ENCODE measurements at places on chromosomes 1 and 21.

DNA sequence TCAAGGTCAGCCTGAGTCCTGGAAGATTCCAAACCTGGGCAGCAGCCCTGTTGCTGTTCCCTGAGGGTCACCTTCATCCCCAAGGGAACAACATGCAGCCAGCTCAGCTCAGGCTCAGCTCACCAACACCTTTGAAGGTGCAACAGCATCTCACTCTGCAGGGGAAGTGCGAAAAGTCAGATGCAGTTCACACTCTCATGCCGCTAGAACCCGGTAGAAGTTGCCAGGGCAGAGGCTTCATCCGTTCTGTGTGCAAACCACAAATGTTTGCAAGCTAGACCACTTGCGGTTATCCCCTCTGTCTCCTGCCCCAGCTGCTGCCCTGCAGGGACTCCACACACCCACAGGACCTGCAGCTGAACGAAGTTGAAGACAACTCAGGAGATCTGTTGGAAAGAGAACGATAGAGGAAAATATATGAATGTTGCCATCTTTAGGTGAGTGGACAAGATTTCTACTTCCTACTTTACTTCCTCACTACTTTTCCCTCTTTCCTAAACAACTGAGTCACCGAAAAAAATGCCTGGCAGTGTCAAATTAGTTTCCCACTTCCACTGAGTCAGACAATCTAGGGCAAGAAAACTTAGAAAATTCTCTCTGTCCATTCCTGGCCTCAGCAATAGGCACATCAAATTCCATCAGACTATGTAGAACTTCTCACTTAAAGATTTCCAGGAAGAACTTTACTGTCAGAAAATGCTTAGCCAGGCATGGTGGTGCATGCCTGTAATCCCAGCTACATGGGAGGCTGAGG lies 1.8 kb upstream of the FCRL6 start:
- DNase-seq: peak; percentile 3

DNA sequence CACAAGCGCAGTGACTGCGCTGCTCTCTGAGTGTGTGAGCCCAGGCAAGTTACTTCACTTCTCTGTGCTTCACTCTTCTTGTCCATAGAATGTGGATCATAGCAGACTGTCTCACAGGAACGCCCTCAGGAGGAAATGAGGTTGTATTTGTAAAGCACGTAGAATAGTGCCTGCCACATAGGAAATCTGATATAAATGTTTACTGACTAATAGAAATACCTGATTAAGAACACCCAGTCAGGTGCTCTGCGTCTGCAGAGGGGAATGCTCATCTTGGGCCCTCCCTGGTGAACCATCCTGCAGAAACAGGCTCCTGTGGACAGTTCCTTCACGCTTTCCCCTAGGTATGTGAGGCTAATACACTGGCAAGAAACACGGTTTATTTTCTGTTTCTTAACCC lies 100.3 kb downstream of the BEND5 start:
- DNase-seq: no peak

- no peak for DNase-seq
Observed at GRCh38 chr1:109977225-109977624, 7.3 kb upstream of the AHCYL1 start.

DNA sequence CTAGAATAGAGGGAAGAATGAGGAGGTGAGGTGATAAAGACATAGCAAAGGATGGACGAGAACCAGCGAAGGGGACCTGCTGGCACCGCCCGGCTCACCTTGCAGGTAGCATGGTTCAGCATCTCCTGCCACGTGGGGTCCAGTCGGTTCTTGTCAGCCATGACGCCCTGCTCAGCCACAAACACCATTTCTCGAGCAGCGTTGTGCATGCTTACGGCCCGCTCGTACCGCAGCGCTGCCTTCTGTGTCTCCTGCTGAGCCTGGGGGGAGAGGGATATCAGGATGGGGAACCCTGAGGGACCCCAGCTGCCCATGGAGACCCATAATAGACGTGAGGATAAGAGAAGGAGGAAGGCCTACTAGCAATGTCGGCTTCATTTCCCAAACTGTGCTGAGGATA lies 11.4 kb downstream of the SH3BP5L start:
- no peak for DNase-seq

DNA sequence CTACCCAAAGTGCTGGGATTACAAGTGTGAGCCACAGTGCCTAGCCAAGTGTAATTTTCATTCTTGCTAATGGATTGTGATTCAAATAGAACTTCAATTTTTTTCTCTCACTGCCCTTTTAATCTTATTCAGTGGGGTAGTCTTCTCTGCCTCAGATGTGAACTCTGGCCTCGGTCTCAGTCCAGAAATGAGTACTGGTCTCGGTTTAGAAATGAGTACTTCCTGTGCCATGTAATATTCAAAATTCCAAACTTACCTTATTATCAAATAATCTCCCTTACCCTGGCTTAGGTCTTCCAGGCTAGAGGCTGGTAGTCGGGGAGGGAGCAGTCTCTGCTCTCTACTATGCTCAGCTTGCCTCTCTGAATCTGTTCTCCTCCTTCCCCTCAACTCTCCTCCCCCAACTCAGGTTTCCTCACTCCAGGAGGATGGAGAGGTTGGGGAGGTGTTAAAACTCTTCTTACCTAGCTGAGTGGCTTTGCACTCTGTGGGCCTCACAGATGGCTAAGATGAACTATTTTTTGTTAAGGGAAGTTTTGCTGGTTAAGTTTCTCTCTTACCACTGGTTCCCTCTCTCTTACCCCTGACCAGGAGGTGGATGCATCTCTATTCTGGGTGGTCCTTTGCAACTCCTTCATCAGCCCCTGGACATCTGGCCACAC lies 4.8 kb upstream of the SLAMF9 start:
- DNase-seq: no peak

GRCh38 chr1:116763116-116763786 lies 9.0 kb downstream of the CD2 start:
- no peak for DNase-seq

DNA sequence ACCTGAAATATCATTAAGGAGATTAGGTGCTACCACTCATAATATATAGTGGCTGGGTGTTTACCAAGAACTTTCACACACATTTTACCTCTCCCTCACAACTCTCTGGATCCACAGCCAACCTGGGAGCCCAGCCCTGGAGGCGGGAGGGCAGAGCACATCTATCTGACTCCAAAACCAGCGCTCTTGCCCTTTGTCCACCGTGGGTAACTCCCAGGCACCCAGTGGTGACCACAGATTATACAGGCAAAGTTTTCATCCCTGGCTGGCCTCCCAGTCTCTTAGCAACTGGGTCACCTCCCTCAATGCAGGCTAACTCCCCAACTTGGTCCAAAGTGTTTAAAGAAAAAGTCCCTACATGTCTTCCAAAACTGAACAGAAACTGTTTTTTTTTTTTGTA lies 2.4 kb downstream of the PAQR7 start:
- DNase-seq: no peak

GRCh38 chr1:24873148-24873547 lies 56.9 kb downstream of the RUNX3 start:
- no peak for DNase-seq

GRCh38 chr1:190429932-190430331 lies 47.7 kb downstream of the BRINP3 start:
- DNase-seq: no peak

GRCh38 chr1:185719021-185719420 lies 15.2 kb upstream of the HMCN1 start:
- no peak for DNase-seq

- no peak for DNase-seq
Observed at GRCh38 chr1:175179837-175180590, 12.6 kb downstream of the KIAA0040 start.

- no peak for DNase-seq
Observed at GRCh38 chr1:107450899-107451664, 310.2 kb downstream of the NTNG1 start.
